ENCODE measurements at places on chromosomes 11 and 22. TPM values are rescaled to one million over a fixed set of nuclear protein-coding genes. Genes with fewer than 3 reads are reported as not detected.

The MUC5B gene
- not detected for total RNA-seq

The OR5P2 gene
- total RNA-seq: not detected

DNA sequence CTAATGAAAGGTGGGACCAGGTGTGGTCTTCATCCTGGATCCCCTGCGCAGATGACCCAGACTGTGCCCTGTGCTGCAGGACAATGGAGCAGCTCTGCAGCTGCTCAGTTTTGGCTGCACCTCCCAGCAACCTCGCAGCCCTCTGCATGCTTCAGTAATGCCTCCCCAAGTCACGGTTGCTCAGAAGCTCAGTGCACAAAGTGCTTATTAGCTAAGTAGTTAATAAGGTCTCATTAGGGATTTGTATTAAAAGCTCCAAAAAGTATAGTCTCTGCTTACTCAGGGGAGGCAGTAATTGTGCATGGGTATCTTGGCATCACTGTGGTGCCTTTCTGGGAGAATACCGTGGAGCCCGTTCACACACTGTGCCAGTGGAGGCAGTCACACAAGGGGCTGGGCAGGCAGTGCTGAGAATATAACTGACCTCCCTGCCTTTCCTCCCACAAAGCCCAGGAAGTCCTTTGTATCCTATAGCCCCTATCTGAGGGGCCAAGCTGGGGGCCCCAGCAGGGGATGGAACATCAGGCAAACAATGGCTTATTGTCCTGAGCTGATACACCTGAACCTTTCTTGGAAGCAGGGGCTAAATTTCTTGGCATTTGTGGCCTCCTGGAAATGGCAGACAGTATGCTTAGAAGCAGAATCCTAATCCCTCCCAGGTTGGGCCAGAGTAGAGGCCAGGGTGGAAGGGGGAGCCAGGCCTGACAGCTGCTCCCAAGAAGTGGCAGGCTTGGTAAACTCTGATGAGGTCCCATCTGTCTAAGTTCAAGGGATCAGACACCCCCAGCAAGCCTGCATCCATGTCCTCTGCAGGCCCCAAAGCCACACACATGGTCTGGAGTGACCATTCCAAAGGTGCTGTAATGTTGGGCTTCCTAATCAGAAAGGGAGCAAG is 125.5 kb upstream of the PARVA start:
- no peaks in the 10 kb centered on the region for H3K36me3 ChIP-seq
- no peak overlapping the region for H3K4me3 ChIP-seq
- no peak overlapping the region for H3K27ac ChIP-seq
- no peak for DNase-seq

DNA sequence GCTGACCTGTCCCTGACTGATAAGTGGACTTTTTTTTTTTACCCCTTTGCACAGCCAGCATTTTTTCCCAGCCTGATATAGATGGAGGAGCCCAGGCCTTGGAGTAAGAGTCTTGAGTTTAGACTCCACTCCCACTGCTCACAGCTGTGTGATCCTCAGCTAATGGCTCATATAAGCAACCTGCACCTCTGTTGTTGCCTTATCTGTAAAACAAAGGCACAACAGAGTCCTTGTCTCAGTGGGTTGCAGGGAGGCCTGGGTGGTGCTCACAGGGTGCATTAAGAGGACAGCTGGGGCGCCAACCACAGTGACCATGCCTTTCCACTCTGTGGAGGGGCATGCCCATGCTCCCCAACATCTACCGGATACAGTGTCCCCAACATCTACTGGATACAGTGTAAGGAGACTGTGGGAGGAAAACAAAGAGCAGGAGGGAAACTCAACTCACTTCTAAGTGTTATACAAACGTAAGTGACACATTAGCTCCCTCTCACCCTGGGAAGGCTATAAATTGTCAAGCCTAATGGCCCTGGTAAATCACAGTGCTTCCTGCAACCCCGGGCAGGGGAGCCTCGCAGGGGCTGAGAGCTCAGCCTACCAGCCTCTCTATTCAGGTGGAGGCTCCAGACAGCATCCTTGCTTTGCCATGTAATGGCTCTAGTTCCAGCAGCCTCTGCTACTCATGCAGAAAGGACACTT is 109.5 kb downstream of the TENM4 start:
- DNase-seq: no peak
- no peaks in the 10 kb centered on the region for H3K4me1 ChIP-seq
- no peaks in the 10 kb centered on the region for H3K36me3 ChIP-seq
- H3K4me3 ChIP-seq: no peak overlapping the region
- peaks cover 1% of the 10 kb centered on the region for H3K27me3 ChIP-seq

The EP300 gene
- total RNA-seq: 116 TPM

DNA sequence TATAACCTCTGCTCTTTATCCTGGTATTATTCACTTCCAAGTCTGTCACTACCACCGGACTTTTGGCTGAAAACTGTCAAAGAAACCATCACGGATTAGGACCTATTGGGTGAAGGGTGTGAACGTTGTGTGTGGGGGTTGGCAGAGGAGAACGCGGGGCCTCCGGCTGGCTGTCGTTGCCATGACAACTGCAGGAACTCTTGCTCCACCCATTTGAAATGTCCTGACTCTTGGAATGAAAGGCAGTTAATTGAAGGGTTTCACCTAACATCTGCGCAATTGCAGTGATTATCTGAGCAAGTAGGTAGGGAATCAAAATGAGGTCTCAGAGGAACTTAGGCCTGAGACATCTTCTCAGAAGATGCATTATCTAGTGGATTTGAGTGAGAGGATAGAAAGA is 60.9 kb upstream of the CLMP start:
- peaks cover 13% of the 10 kb centered on the region for H3K27me3 ChIP-seq
- DNase-seq: no peak
- no peaks in the 10 kb centered on the region for H3K36me3 ChIP-seq
- H3K4me1 ChIP-seq: no peaks in the 10 kb centered on the region
- no peak overlapping the region for H3K27ac ChIP-seq

DNA sequence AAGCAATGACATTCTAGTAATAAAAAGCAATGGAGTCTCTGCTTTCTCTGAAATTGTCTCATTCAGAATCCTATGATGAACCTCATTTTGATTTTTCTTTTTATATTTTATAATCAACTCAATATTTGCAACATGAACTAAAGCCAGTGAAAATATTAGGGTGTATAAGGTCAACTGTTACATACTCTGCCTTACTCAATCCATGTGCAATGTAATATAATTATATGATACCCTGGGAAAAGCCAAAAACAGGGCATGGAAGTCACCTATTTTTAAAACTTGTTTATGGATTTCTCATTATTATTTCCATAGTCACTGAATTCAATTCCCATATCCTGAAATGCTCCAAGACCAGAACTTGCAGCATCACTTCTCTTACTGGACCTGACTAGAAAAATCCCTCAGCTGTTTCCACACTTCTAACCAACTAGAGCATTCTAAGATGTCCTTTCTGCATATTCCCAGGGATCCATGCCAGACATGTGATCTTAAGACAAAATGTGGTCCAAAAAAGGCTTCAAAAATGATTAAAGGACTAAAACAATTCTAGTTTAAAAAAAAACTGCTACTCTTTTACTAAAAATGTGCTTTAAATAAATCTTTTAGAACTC is 97.3 kb downstream of the GUCY1A2 start:
- H3K36me3 ChIP-seq: no peaks in the 10 kb centered on the region
- no peaks in the 10 kb centered on the region for H3K4me1 ChIP-seq
- no peaks in the 10 kb centered on the region for H3K27me3 ChIP-seq

- H3K36me3 ChIP-seq: no peaks in the 10 kb centered on the region
- no peak for DNase-seq
- peaks cover 2% of the 10 kb centered on the region for H3K4me1 ChIP-seq
- no peak overlapping the region for H3K4me3 ChIP-seq
Observed at GRCh38 chr22:20194681-20195593, 44.1 kb upstream of the CCDC188 start.

DNA sequence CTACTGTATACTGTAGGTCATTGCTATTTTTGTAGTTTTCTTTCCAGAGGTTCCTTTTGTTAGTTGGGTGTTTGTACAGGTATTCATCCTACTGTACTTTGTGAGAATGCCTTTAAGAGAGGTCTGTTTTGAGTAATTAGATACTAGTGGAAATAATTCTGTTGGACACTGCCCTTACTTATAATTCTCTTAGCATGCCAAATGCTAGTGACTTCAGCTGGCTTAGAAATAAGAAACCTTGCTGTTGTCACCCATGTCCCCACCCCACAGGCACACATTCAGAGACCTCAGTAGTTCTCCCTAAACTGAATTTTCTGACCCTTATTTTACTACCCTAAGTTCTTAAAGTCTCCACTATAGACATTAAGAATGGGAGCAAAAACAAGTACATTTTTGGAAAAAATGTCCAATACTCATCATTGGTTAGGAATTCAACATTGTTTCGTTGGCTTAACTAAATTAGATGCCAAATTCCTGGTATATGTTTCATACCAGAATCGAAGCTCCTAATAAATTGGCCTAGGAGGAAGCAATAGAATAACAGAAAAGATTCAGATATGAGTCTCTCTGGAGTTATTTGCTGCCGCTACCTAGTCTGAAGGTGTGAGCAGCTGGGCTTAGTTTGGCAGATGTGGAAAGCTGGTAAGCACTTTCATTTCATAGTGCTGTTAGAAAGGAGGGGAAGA is 28.4 kb downstream of the ZNF143 start:
- DNase-seq: no peak
- H3K27ac ChIP-seq: no peak overlapping the region
- no peak overlapping the region for H3K4me3 ChIP-seq

DNA sequence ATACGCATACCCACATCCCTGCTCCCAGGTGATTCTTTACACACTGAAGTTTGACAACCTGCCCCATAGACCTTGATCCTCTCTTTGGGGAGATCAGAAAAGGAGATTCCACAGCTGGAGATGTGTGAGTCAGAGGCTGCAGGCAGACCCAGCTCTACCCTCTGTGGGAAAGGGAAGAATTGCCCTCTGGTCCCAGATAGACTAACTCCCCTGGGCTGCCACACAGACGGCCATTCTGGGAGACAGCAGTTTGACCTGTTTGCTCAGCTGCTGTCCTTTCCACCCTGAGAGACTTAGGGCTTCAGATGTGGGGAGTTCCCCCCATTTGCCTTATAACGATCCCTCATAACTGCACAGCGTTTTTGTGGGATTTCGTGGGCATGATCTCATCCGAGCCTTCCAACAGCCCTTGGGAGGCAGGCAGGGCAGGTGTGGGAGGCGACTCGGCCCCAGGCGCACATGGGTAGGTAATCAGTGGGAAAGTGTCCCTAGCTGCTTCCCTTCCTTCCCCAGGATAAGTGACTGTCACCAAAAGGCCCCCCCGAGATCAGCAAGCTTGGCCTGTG is 14.1 kb downstream of the FAM83F start:
- H3K4me3 ChIP-seq: no peak overlapping the region
- H3K36me3 ChIP-seq: no peaks in the 10 kb centered on the region
- no peak for DNase-seq
- peaks cover 18% of the 10 kb centered on the region for H3K27me3 ChIP-seq

DNA sequence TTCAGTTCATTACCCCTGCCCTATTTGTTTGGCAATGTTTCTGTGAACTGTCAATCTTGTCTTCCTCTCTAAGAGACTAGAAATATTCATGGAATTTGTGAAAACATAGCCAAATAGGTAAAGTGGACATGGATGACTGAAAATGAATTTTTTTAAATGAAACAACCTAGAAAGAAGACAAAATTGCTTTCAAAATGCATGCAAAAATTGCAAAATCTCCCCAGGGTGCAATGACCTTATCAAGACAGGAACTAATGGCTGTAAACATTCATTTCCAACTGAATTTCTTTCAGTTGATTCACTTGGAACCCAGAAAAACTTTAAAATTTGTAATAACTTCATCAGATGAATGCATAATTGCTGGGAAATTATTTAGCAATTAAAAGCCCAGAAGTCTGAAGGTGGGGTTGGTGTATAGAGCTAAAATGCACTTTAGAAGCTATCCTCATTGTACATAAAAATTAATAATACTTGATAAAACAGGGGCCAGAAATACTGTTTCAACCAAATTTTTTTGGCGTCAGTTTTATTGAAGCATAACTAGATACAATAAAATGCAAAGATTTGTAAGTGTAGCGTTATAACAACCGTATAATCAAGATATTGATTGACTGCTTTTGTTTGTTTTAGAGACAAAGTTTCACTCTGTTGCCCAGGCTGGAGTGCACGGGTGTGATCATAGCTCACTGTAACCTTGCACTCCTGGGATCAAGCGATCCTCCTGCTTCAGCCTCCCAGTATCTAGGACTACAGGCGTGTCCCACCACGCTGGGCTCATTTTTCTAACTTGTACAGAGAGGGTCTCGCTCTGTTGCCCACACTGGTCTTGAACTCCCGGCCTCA is 27.6 kb upstream of the SLC35C1 start:
- H3K27ac ChIP-seq: no peak overlapping the region
- H3K4me3 ChIP-seq: no peak overlapping the region
- peaks cover 6% of the 10 kb centered on the region for H3K4me1 ChIP-seq
- H3K27me3 ChIP-seq: peaks cover 14% of the 10 kb centered on the region

- no peak overlapping the region for H3K27ac ChIP-seq
- H3K4me3 ChIP-seq: no peak overlapping the region
- H3K27me3 ChIP-seq: peaks cover 2% of the 10 kb centered on the region
- no peaks in the 10 kb centered on the region for H3K36me3 ChIP-seq
- peaks cover 8% of the 10 kb centered on the region for H3K4me1 ChIP-seq
Observed at GRCh38 chr22:24506802-24507438, 11.8 kb downstream of the UPB1 start.

DNA sequence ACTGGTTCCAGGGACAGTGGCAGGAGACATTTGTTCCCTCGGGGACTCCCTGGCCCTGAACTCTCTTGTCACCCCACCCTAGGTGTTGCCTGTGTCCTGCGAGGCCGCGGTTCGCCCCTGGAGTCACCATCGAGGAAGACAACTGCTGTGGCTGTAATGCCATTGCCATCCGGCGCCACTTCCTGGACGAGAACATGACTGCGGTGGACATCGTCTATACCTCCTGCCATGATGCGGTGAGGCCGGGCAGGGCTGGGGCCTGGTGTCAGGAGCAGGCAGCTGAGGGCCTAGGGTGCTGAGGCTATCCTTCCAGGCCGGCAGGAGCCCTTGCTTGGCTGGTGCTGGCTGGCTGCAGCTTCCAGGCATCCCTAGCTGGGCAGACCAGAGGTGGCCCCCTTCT is 17.7 kb upstream of the MYRF start:
- no peak overlapping the region for H3K4me3 ChIP-seq
- H3K36me3 ChIP-seq: no peaks in the 10 kb centered on the region
- H3K27me3 ChIP-seq: no peaks in the 10 kb centered on the region
- no peak overlapping the region for H3K27ac ChIP-seq

DNA sequence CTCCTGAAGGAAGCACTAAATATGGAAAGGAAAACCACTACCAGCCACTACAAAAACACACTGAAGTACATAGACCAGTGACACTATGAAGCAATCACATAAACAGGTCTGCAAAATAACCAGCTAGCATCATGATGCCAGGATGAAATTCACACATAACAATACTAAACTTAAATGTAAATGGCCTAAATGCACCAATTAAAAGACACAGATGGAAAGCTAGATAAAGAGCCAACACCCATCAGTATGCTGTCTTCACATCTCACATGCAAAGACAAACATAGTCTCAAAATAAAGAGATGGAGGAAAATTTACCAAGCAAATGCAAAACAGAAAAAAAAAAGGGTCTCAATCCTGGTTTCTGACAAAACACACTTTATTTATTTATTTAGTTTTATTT is 171.7 kb downstream of the TTC28 start:
- DNase-seq: no peak
- H3K36me3 ChIP-seq: peaks cover 4% of the 10 kb centered on the region
- no peak overlapping the region for H3K4me3 ChIP-seq
- no peaks in the 10 kb centered on the region for H3K4me1 ChIP-seq
- no peak overlapping the region for H3K27ac ChIP-seq

The MRPL49 gene
- 76.0 TPM for total RNA-seq
